ENCODE measurements at places on chromosomes 12 and 14.

DNA sequence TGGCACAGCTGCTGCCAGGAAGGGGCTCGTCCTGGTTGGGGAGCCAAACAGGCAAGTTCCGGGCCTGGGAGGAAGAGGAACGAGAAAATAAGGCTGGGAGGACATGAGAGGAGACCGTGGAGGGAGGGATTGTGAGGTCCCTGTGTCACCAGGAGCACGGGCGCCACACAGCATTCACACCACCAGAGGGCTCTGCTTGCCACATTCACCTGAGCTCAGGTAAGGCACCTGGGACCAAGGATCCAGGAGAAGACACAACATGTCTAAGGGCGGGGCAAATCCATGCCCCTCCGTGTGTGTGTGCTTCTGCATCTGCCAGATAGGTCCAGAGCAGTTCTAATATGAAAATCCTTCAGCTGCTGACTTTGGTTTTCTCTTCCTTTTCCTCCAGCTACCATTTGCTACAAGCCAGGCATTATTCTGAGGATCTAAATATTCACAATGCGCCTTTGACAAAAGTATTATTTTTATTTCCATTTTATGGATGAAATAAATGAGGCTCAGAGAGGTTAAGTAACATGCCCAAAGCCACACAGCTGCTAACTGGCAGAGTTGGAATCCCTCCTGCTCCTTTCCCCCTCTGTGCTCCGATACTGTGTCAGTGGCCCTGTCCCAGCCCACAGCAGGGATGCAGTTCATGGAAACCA, 14.6 kb downstream of the RAPGEF3 start:
- no peaks in the 10 kb centered on the region for H3K36me3 ChIP-seq
- no peak overlapping the region for H3K4me3 ChIP-seq
- no peak overlapping the region for H3K27ac ChIP-seq
- peaks cover 7% of the 10 kb centered on the region for H3K27me3 ChIP-seq
- peak; percentile 16 for DNase-seq

- no peaks in the 10 kb centered on the region for H3K27me3 ChIP-seq
- no peak overlapping the region for H3K4me3 ChIP-seq
- no peaks in the 10 kb centered on the region for H3K4me1 ChIP-seq
- H3K27ac ChIP-seq: no peak overlapping the region
- DNase-seq: no peak
These were observed 172.0 kb downstream of the RERGL start for GRCh38 chr12:17918013-17918412.

GRCh38 chr12:26032719-26033241, 74.3 kb downstream of the RASSF8 start:
- no peaks in the 10 kb centered on the region for H3K4me1 ChIP-seq
- no peak for DNase-seq
- no peaks in the 10 kb centered on the region for H3K36me3 ChIP-seq
- H3K27me3 ChIP-seq: peaks cover 13% of the 10 kb centered on the region
- H3K27ac ChIP-seq: no peak overlapping the region

GRCh38 chr12:74818412-74818811, 280.8 kb downstream of the ATXN7L3B start:
- no peak overlapping the region for H3K27ac ChIP-seq
- H3K36me3 ChIP-seq: no peaks in the 10 kb centered on the region
- H3K27me3 ChIP-seq: no peaks in the 10 kb centered on the region
- no peak for DNase-seq
- no peaks in the 10 kb centered on the region for H3K4me1 ChIP-seq
- H3K4me3 ChIP-seq: no peak overlapping the region

GRCh38 chr12:132162508-132163031, 18.3 kb downstream of the NOC4L start:
- H3K27ac ChIP-seq: no peak overlapping the region
- H3K4me3 ChIP-seq: no peak overlapping the region
- peaks cover 8% of the 10 kb centered on the region for H3K36me3 ChIP-seq
- H3K27me3 ChIP-seq: peaks cover 8% of the 10 kb centered on the region
- peaks cover 4% of the 10 kb centered on the region for H3K4me1 ChIP-seq

GRCh38 chr14:94079891-94080620, 946 bp downstream of the DDX24 start:
- peak overlapping the region; percentile 88 for H3K27ac ChIP-seq
- peaks cover 42% of the 10 kb centered on the region for H3K36me3 ChIP-seq
- DNase-seq: peak; percentile 11
- peaks cover 59% of the 10 kb centered on the region for H3K4me1 ChIP-seq

Measured in DND-41 (cell line).